Activated T-helper 17 cell treated with anti-CD3 and anti-CD28 coated beads, Interleukin-2, amount 50 U/mL, for 72 hours (primary cell): ENCODE measurements at places on chromosomes 1 and 21. TPM values are rescaled to one million over a fixed set of nuclear protein-coding genes. Genes with fewer than 3 reads are reported as not detected.
A peak's percentile ranks its signal among the peaks of the same experiment; 100 is the strongest.

Gene NR1I3
- not detected for total RNA-seq

DNA sequence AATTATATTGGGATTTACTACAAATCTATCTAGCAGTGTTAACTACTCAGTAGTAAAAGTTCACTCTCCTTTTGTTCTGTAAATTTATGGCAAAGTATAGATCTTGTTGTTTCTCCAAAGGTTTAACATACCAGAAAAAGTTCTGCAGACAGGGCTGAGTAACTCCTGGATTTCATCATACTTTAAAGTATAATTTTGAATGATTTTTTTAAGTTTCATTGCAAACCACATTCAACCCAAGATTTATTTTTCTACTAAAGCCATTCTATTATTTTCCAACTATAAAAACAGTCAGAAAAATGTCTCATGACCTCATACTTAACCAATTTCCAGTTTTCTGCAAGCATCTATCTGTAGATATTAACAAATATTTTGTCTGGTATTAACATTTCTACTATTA is 585.8 kb upstream of the ZRANB2 start:
- ATAC-seq = no peak

GRCh38 chr1:230930986-230931385 is 47.7 kb downstream of the TTC13 start:
- no peak for ATAC-seq

GRCh38 chr1:202192770-202193613 is 607 bp upstream of the LGR6 start:
- peak; percentile 42 for ATAC-seq
